ENCODE measurements at places on chromosomes 3 and 15. TPM values are rescaled to one million over a fixed set of nuclear protein-coding genes. Genes with fewer than 3 reads are reported as not detected.

Gene ADPGK
- 69.7 TPM for total RNA-seq

Gene ROBO2
- total RNA-seq: not detected

Gene FYCO1
- total RNA-seq: 6.3 TPM

Gene CHAC1
- 4.7 TPM for total RNA-seq

Gene SLC27A2
- total RNA-seq: not detected

Gene GRIP2
- total RNA-seq: 0.10 TPM

Gene COL6A6
- not detected for total RNA-seq

Gene TRH
- total RNA-seq: not detected

Gene SAMMSON
- 0.12 TPM for total RNA-seq

Gene COLQ
- not detected for total RNA-seq

Gene LNP1
- 2.8 TPM for total RNA-seq

Gene SMAD3
- total RNA-seq: 7.2 TPM

Gene TMEM39A
- 32.6 TPM for total RNA-seq

Gene HDAC11
- total RNA-seq: 17.4 TPM

Gene B4GALT4
- 25.8 TPM for total RNA-seq

Gene AADACL2
- total RNA-seq: not detected

Gene POC1A
- 19.0 TPM for total RNA-seq

Gene STRIT1
- total RNA-seq: not detected

Gene ISLR2
- not detected for total RNA-seq

Gene TGM5
- total RNA-seq: 0.14 TPM

Gene TFRC
- total RNA-seq: 120 TPM

Gene CNTN3
- total RNA-seq: not detected

Gene INKA1
- total RNA-seq: 2.8 TPM

Gene PDZRN3
- total RNA-seq: not detected

Gene GMNC
- total RNA-seq: not detected

Gene GOLGA6L9
- 2.1 TPM for total RNA-seq

Gene WNT5A
- total RNA-seq: 15.6 TPM

Gene HEXA
- 89.0 TPM for total RNA-seq

Gene EFCAB12
- 0.05 TPM for total RNA-seq

Gene GRK7
- not detected for total RNA-seq

Gene ITIH1
- total RNA-seq: not detected

Gene MORC1
- not detected for total RNA-seq

Gene CISH
- 1.1 TPM for total RNA-seq

Gene SLC28A2
- not detected for total RNA-seq

Gene CPN2
- total RNA-seq: not detected

Gene FBN1
- total RNA-seq: 142 TPM

Gene SNTN
- total RNA-seq: not detected
